ENCODE measurements at places on chromosomes 16 and 17.
A peak's percentile ranks its signal among the peaks of the same experiment; 100 is the strongest.

DNA sequence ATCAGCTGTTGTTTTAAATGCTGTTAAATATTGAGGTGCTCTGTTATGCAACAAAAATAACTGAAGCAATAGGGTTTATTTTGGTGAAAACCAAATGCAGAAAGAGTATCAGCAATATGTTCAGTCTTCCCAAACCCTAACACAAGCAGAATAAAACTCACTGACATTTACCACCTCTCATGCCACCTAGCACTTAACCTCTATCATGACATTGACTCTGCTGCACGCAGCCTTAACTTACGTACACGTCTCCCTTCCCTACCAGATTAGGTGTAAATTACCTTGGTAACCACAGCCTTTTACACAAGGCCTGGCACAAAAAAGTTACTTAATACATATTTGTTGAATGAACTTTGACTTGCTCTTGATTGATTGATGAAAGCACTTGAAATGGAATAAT lies 9.9 kb upstream of the AKAP1 start:
- DNase-seq, result no peak

DNA sequence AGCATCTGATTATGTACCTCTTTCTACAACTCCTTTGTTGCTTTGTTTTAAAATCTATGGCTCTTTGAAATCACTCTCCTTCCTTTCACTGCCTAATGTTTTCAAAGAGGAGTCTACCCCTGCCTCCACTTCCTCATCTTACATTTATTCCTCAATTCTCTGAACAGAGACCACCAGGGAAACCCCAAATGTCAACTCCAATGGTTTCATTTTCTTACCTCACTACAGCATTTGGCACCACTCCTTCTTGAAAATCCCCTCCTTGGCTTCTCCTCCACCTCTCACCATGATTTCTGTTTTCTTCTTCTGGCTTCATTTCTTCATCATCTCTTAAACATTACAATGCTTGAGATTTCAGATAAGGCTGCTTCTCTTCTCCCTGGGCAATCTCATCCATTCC lies 2.4 kb upstream of the PIK3R5 start:
- DNase-seq, result no peak

DNA sequence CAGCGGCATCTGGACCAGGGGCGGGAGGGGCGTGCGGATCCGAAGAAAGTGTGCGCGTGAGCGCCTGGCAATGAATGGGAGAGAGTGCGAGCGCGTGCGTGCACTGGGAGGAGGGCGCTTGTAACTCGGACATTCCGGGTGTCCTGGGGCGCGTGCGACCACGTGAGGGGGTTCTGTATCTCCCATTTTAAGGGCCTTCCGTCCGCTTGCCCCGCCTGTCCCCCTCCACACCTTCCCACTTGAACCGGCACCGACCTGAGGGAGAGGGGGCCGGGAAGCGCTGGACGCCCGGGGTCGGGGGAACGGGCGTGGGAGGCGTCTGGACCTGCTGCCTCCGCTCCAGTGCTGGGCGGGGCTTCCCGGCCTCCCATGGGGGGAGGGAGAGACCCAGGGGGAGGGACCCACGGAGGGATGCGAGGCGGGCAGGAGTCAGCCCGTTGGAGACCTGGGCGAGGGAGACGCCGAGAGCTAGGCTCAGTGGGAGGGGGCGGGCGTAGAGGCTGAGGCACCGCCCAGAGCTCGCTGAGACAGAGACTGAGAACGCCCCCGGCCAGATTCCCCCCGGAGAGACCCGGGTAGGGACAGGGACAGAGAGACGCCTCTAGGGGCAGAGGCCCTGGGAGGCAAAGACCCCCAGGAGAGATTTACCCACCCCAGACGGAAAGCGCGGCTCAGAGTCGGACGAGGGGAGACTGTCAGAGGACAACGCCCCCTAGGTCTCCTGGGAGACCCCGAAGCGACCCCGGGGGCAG lies at the start of gene KREMEN2:
Gene KREMEN2, plus strand, starts transcription at position 553 of the 752 bp plus-strand sequence. CDS start 246 bp downstream, outside the sequence.
- no peak for DNase-seq

GRCh38 chr16:83345846-83346640 lies 461.7 kb upstream of the HSBP1 start:
- no peak for DNase-seq

GRCh38 chr16:48997081-48997615 lies 284.5 kb downstream of the CBLN1 start:
- no peak for DNase-seq

GRCh38 chr17:5931616-5932015 lies 138.6 kb upstream of the WSCD1 start:
- no peak for DNase-seq

DNA sequence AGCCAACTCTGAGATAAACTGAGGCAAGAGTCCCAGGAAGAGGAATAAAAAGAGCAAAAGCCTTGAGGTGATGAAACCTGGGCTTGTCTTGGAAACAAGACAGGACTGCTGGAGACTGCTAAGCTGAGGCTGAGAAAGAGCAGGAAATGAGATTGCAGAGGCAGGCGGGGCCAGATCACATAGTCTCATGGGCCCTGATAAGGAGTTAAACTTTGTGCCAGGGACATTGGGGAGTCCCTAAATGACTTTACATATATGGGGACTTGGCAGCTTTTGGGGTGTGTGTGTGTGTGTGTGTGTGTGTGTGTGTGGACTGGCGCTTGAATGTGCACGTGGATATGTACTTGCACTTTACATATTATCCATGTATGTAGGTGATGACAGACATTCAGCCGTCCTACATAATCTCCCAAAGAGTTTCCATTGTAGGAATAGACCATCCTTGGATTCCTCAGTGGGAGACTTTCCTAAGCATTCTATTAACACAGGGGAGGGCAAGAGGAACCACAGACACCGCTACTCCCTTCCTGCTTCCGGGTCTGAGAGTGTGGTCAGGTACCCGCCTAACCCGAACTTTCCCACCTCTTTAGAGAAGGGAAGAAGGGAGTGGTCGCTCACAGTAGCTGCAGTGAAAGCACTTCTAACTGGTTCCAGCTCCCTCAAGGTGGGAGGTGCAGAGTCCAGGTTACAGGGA lies 123.1 kb downstream of the LYRM1 start:
- DNase-seq, result peak; percentile 4

GRCh38 chr17:57895382-57896060 lies 45.7 kb upstream of the MRPS23 start:
- DNase-seq, result no peak

- no peak for DNase-seq
Observed at GRCh38 chr16:29141586-29142324, 156.9 kb downstream of the LAT start.

- no peak for DNase-seq
Observed at GRCh38 chr17:77841742-77842527, 116.6 kb upstream of the TNRC6C start.

- DNase-seq, result no peak
Observed at GRCh38 chr16:4586291-4586690, 28.4 kb downstream of the UBALD1 start.

DNA sequence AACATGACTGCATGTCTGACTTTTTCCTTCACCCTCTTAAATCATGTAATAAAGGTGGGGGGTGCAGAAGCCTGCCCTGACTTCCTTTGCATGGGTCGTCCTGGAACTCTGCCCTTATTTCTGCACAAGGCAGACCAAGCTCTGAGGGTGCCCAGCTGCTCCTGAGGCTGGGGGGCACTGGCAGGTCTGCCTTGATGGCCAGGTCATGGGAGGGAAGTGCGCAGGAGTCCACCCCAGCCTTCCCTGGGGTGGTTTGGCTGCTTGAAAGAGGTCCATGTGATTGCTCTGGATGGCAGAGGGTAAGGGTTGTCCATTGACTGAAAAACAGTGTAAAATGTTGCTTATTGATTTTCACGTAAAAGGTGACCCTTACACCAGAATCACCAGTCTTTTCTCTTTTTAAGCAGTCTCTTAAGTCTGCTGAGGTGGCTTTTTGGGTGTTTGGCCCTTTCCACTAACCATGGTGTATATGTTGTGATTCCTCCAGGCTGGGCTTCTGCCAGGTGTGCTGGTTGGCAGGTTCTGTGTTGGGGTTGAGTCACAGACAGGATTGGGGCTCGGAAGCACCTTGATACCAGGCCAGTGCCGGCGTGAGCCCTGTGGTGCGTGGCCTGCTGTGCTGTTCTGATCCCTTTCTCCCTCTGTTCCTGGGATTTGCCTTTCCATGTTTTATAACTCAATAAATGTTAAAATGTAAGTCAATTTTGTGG lies 19.4 kb downstream of the DHX38 start:
- no peak for DNase-seq

DNA sequence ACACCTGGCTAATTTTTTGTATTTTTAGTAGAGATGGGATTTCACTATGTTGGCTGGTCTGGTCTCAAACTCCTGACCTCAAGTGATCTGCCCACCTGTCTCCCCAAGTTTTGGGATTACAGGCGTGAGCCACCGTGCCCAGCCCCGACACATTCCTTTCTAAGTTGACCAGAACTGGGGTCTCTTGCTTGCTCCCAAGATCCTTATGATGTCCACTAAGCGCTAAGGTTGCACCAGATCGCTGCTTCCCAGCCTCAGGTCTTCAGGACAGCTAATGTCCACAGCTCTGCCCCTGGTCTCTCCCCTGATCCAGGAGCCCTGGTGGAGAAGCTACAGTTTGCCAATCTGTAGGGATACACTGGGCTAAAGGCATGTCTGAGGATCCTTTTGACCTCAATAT lies 29.5 kb downstream of the NSMCE1 start:
- no peak for DNase-seq

- no peak for DNase-seq
Observed at GRCh38 chr17:79164913-79165695, 90.5 kb downstream of the ENGASE start.

- no peak for DNase-seq
Observed at GRCh38 chr17:79006794-79007503, 2.6 kb downstream of the CANT1 start.

- DNase-seq, result no peak
Observed at GRCh38 chr16:71287911-71288310, 1.3 kb downstream of the CMTR2 start.

DNA sequence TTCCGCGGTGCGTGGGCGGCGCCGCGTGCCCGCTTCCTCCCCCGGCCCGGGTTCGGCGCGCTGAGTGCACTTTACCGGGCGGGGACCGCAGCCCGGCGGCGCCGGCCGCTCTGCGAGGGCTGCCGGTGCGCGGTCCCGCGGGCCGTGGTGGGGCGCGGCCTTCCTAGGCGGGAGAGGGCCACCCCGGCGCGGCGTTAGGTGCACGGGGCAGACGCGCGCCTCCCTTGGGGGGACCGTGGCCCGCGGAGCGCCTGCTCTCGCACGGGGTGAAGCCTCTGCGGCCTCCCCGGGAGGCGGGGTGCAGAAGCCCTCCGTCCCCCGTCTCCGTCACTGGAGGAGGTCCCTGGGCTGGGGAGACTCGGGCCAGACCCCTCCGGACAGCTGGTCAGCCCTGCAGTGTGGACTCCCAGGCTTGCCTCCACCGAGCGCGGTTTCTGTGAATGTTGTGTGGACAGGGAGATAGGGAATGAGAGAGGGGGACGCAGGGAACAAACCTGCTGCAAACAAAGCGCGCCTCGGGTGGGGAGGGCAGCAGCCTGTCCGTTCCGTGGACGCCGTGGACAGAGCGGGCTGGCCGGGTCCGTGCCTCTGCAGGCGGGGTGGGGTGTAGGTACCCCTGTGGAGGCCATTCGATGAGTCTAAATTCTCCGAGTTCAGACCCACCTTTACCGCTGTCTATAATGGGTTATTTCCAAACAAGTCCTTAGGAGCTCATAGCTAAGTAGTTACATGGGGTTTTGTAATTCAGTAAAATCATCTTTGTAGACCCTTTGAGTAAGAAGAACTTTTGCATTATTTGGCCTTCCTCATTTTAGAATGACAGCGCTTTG lies 721 bp downstream of the TBCD start:
- DNase-seq, result peak; percentile 16

DNA sequence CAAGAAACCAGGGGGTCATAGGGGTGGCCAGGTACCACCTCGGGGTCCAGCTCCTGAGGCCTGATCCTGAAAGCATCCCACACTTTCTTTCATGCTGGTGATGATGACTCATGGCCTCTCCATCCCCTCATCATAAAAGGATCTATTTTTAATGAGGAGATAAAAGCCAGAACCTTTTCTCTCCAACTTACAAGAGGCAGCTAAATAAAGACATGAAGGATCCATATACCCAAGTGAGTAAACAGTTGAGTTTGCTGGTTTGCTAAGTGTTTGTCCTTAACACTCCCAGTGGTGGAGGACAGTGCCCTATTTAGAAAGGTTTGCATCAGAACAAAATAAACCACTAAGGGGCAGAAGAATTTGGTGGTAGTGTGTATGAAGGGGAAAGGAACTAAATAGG lies 383.8 kb downstream of the GRIN2A start:
- DNase-seq, result no peak

DNA sequence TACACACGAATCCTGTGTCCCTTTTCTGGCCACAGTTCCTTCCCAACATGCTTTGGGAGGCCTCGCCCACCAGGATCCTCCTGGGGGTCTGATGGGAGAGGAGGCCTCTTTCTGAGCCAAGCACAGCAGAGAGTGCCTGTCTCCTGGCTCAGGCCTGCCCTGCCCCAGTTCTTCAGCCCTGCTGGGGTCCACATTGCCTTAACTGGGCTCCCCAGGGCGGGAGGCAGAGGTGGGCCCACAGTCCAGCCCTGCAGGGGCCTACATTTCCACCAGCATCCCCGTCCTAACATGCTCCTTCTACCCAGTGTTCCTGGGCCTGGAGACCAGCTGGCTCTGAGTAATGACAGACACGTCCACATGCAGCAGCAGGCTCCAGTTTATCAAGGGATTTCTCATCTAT lies 29.6 kb downstream of the WNT9B start:
- DNase-seq, result no peak

- no peak for DNase-seq
Observed at GRCh38 chr17:40323391-40324381, 14.7 kb downstream of the RARA start.

DNA sequence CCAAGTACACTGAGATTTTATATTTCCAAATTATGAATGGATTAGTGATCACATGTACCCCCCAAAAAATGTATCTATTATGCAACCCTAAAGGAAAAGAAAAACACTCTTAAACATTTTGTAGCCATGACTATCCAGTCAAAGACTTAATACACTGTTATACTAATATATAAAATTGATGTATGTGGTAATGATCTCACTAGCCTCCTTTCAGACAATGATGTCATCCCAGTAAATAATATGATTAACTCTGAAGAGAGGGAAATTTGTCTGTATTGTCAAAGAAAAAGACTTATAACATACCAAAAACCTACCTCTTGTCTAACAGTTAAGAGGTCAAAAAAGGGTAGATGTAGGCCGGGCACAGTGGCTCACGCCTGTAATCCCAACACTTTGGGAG lies 80.7 kb downstream of the USP32 start:
- peak; percentile 26 for DNase-seq

- DNase-seq, result no peak
Observed at GRCh38 chr16:8544406-8544805, 45.9 kb downstream of the TMEM114 start.

GRCh38 chr16:49158029-49158642 lies 123.5 kb downstream of the CBLN1 start:
- DNase-seq, result peak; percentile 1

DNA sequence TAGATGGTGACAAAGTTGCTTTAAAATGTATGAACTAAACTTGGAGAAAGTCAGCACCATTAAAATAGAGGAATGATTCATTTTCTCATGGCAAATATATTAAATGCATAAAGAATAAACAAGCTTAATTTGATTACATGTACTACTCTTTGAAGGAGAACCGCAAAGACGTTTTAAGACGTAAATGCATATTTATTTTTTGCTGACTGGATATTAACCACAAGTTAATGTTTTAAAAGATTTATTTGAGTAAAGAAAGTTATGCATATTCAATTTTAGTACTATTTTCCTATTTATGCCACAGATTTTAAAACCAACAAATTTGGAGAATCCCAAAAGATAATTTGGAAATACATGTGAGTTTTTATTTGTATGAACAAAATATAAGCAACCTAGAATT lies 1121.9 kb downstream of the CDH8 start:
- no peak for DNase-seq

- no peak for DNase-seq
Observed at GRCh38 chr17:82272495-82273326, 789 bp downstream of the CSNK1D start.

GRCh38 chr16:4984174-4984990 lies 26.3 kb downstream of the SEC14L5 start:
- no peak for DNase-seq

Measured in amniotic epithelial cell (primary cell).